ENCODE measurements at places on chromosomes 2 and 18.

DNA sequence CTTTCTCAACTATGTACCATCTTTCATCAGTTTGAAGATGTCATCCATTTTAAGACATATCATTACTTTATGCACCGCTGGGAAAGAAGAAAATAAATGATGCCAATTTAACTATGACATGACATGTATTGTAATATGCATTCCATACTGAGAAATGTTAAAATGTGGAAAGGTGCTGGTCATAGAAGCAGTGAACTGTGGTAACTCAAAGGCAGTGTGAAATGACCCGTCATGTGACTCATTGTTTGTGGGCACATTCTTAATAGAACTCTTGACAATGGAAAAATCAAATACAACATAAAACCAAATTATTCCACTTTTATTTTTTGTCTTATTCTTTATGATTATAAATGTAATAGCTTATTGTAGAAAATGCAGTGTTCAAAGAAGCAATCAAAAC is 455.0 kb upstream of the ST6GAL2 start:
- DNase-seq = no peak

DNA sequence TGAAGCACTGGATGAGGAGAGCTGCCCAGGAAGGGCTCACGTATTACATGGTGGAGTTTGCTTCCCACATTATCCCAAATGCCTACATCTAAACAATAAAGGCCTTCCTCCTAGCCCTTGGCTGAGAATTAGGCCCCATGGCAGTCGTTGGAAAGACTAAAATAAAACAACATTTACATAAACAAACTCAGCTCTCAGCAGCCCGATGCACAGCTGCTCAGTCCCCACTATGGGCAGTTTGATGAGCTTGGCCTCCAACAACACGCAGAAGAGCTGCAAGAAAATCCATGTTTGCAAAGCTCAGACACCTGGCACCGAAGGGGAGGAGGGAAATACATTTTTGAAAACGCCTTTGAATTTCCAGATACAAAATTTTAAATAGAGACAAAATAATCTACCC is 352.4 kb downstream of the EIPR1 start:
- DNase-seq = no peak

- no peak for DNase-seq
Observed at GRCh38 chr2:45218931-45219339, 209.7 kb upstream of the SIX2 start.

DNA sequence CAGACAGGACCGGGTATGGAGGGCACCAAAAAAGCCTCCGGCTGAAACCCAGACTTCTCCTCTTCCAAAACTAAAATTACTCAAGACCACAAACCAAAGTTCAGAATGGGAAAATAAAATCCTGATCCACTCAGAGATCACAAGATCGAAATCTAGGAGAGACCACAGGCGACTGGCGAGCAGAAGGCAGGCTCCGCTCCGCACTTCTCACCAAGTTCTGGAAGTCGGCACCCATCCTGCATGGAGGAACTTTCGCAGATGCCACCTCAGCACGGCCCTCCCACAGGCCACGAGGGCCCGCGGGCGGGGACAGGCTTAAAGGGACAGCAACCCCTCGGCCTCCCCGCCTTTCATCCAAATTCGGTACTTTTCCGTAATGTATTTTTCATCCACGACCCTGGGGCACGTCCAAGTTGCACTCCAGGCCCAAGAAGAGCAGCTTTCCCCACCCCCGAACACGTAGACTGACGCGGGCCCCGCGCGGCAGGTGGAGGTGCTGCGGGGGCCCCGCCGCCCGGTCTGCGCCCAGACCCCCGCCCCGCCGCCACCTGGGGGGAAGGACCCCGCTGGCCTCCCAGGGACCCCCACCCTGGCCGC is 43.7 kb downstream of the HDLBP start:
- no peak for DNase-seq

DNA sequence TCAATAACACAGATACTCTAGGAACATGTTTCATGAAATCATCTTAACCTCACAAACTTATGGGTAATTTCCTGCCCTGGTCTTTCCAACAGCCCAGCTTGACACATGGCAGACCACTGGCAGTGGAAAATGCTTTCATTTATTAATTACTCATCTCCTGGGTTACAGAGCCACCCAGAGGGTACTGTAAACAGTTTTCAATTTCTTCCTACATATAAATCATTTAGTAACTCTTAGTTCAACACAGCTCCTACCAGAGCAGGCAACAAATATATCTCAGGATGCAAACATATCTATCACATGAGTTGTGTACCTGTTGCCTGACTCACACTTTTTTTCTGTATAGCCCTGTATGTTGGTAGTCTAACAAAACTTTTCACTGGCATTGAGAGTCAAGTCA is 99.2 kb upstream of the VRK2 start:
- DNase-seq = no peak

DNA sequence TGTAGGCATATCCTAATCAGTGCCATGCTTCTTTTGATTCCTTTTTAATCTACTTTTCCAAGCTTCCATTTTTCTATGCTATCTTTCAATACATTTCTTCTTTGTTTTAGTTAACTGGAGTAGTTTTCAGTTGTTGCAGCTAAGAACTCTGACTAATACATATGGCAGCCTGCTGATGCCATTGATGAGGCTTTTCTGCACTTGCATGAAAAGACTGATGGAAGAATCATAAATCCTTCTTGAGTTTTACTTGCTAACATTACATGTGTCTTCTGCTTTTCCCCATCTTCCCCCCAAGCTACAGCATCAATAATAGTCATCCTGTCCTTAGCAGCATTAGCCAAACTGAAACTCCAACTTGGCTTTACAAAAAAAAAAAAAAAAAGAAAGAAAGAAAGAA is 203.3 kb downstream of the LRP1B start:
- no peak for DNase-seq

GRCh38 chr2:190887089-190887488 is 6.5 kb downstream of the GLS start:
- DNase-seq = no peak
